Gastrocnemius medialis (tissue), 4 donors: ENCODE measurements at places on chromosomes 6 and 20. TPM values are rescaled to one million over a fixed set of nuclear protein-coding genes. Genes with fewer than 3 reads are reported as not detected.

The COL20A1 gene
- total RNA-seq: not detected

GRCh38 chr6:30202366-30202765, 10.8 kb downstream of the TRIM26 start:
- H3K27me3 ChIP-seq: no peaks in the 10 kb centered on the region
- no peak overlapping the region for H3K4me3 ChIP-seq
- H3K27ac ChIP-seq: no peak overlapping the region
- H3K4me1 ChIP-seq: peaks cover 13% of the 10 kb centered on the region
- H3K36me3 ChIP-seq: peaks cover 28% of the 10 kb centered on the region

GRCh38 chr6:154632119-154632518, 101.1 kb upstream of the SCAF8 start:
- H3K36me3 ChIP-seq: no peaks in the 10 kb centered on the region
- H3K4me3 ChIP-seq: no peak overlapping the region
- no peak for DNase-seq
- no peak overlapping the region for H3K27ac ChIP-seq
- no peaks in the 10 kb centered on the region for H3K27me3 ChIP-seq

- H3K27me3 ChIP-seq: no peaks in the 10 kb centered on the region
- no peak for DNase-seq
These were observed 8.8 kb upstream of the C20orf144 start for GRCh38 chr20:33653218-33653899.

The LCA5 gene
- 1.4 TPM for total RNA-seq

GRCh38 chr6:37801605-37801940, 18.0 kb upstream of the ZFAND3 start:
- peaks cover 15% of the 10 kb centered on the region for H3K4me1 ChIP-seq
- H3K27me3 ChIP-seq: no peaks in the 10 kb centered on the region
- no peak overlapping the region for H3K27ac ChIP-seq
- no peaks in the 10 kb centered on the region for H3K36me3 ChIP-seq

DNA sequence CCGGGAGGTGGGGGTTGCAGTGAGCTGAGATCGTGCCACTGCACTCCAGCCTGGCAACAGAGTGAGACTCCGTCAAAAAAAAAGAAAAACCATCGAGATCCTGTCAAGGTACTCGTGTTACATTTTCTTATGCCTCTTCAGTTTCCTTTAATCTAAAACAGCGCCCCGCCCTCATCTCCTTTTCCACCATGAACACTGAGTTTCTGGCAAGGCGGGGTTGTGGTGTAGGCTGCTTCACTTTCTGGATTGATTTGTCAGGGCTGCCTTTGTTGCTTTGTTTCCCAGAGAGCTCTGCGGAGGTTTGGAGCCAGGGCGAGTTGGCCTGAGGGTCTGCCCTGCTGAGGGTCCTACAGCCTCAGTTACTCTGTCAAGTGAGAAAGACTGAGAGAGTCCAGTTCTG, 8.9 kb downstream of the ITPR3 start:
- peaks cover 20% of the 10 kb centered on the region for H3K4me1 ChIP-seq
- H3K27ac ChIP-seq: no peak overlapping the region
- H3K4me3 ChIP-seq: no peak overlapping the region
- H3K36me3 ChIP-seq: no peaks in the 10 kb centered on the region
- H3K27me3 ChIP-seq: no peaks in the 10 kb centered on the region
